ENCODE measurements at places on chromosomes 6 and 20.

DNA sequence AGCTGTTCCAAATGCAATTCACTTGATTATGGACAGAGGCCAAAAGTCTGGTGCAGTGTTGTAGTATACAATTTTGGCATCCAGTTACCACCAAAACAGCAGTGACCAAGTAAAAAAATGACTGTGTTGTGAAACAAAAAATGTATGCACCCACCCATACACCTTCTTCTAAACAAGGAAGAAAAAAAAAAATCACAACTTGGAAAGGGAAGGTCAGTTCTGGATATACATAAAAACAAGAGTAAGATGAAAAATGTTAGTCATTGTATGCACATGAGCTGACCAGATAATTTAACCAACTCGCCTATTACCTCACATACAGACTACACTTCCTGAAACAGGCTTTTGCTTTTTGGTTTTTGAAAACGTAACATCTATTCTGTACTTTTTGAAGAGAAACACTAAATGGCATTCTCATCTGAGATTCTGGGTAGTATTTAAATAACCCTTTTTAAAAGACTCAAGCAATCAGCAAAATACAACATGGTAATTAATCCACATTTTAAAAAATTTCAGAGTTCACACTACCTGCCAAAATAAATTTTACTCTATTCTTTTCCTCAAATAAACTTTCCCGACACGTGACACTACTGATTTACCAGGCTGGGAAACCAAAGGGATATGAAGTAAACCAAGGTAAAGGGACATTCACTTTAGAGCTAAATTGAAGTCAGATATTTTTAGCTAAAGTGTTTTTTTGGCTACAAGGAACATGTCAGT lies 141.6 kb upstream of the SHLD1 start:
- peak; percentile 88 for DNase-seq

- no peak for DNase-seq
Measured at GRCh38 chr6:3102875-3103274, 15.6 kb upstream of the BPHL start.

GRCh38 chr6:112443179-112444065 lies 96.3 kb downstream of the RFPL4B start:
- DNase-seq = no peak

DNA sequence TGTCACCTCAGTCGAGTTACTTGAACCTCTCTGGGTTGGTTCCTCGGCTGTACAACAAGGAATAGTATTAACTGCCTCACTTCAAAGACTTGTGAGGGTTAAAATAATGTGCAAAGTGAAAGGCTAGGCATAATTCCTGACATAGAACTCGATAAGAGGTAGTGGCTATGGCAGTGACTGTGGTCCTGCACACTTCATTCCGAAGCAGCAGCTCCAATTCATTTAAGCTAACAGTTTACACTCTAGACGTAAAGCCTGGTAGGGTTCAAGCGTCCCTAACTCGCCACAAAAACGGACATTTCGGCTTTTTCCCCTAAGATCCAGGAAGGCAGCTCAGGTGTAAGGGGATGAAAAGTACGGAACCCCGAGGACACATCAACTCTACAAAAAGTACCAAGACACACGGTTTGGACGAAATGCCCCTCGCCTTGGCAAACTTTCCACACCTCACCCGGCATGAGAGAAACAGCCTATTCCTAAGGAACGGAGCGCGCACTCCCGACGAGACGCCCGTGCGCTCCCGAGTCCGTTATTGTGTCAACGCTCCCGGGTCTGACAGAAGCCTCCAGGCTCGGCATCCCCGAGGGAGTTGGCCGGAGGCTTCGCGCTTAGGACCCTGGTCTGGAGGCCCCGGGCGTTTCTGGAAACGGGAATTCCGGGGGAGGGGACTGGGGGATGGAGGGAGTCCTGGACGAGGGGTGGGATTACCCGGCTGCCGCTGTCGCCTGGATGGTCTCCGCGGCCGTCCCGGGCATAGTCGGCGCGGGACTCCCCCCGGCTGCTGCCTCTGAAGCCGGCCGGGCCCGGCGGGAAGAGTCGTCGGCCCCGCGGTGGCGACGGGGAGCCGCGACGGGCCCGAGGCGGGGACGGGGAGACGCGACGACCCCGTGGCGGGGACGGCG lies 937 bp downstream of the ZNF318 start:
- peak; percentile 58 for DNase-seq

GRCh38 chr6:169726963-169727362 lies 2.7 kb upstream of the PHF10 start:
- no peak for DNase-seq

GRCh38 chr6:113782636-113783035 lies 74.5 kb upstream of the MARCKS start:
- DNase-seq = no peak

GRCh38 chr6:53581856-53582255 lies 37.0 kb upstream of the GCLC start:
- no peak for DNase-seq

DNA sequence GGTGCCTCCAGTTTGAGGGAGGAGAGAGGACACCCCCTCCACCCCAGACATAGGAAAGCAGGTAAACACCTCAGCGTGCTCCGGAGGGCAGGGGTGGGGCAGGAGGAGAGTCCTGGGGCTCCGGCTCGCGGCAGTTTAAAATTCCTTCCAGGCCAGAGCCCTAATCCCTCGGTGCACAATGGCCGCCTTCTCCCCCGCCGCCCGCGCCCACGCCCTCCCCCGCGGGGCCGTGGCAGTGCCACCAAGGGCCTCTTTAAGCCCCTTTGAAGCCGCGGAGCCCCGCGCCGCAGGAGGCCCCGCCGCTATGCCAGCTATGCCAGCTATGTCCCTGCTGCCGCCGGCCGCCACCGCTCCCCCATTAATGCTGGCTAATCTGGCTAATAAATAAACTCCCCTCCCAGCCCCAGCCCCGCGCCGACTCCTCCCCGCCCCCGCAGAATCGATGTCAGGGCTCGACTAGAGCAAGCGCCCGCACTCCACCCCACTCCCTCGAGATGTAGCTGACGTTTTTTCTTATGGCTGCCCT lies 125.1 kb downstream of the MRPL14 start:
- peak; percentile 78 for DNase-seq

DNA sequence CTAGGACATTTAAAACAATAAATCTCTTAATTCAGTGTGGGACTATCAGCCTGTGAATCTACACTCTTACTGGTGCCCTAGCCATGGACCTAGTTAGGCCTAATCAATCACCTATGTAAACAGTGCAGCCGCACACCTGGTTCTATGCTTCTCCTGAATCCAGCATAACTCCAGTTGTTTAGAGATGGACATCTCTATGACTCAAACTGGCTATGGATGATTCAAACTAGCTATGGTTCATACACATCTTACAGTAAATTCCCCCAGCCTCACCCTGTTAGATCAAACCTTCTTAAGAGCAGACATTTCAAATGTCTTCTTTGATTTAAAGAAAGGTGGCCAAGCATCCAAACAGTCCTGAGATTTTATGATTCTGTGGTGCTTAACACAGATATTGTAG lies 34.7 kb downstream of the SLC35B3 start:
- DNase-seq = no peak

GRCh38 chr20:46303176-46303956 lies 4.9 kb downstream of the CDH22 start:
- no peak for DNase-seq

DNA sequence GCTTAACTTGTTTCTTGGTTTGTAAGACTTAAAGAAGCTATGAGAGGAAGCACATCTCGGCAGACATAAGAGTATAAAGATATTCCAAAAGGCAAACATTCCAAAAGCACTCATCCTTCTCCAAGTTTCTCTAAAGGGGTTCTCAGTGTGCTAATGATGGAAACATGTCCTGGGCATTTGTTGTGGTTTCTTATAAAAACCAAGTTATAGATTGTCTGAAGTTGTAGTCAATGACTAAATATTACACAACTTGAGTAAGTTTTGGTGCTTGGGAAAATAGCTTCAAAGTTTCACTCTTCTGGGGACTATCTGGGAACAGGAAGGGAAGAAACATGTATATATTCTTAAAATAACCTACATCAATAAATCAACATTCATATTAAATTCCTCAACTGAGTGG lies 128.3 kb upstream of the TBX18 start:
- no peak for DNase-seq

GRCh38 chr20:44075950-44076232 lies 111.1 kb downstream of the JPH2 start:
- no peak for DNase-seq

DNA sequence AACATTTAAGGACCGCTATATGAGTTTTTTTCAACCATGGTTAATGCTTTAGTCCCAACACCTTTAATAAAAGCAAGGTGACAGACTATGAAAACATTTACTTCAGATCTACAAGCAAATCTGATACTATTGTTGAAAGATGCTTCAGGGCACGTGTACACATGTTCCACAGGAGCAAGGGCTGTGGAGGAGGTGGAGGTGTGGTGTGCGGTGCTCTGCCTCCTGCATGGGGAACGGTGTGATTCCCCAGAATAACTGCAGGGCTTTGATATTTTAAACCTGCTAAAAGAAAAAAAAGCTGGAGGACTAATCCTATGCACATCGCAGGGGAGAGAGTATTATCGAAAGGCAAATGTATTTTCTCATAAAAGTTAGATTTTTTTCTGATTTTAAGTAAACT lies 188.1 kb upstream of the CEP162 start:
- DNase-seq = no peak

GRCh38 chr6:136613477-136613876 lies 63.3 kb upstream of the MAP7 start:
- DNase-seq = no peak

DNA sequence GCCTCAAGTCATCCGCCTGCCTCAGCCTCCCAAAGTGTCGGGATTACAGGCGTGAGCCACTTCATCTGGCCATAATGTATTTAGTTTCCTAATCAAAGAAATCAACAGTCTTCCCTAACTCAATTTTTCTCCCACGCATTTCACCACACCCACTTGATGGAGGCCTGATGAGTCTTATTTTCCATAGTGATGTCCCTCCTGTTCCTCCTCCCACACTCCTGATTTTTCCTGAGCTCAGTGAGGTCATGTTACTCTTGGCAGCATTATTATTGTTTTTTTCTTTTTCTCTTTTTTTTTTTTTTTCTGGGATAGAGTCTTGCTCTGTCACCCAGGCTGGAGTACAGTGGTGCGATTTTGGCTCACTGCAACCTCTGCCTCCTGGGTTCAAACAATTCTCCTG lies 8.9 kb downstream of the ABRACL start:
- DNase-seq = no peak

DNA sequence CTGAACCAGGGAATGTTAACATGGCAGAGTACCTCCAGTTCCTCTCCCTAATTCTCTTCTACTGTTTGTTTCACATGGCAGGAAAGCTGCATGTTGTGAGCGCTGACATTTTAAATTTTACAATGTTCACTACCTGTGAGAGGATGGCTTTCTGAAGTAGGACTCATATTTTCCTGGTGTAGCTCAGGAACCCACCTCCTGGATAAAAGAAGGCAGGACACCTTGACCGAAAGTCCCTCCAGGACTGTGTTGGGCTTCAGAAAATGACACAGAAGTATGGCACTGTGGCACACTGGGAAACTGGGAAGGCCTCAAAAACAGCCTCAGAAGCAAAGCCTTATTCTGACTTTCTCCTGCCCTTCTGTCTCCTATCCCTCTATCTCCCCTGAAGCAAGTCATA lies 33.3 kb downstream of the PTPRK start:
- no peak for DNase-seq

DNA sequence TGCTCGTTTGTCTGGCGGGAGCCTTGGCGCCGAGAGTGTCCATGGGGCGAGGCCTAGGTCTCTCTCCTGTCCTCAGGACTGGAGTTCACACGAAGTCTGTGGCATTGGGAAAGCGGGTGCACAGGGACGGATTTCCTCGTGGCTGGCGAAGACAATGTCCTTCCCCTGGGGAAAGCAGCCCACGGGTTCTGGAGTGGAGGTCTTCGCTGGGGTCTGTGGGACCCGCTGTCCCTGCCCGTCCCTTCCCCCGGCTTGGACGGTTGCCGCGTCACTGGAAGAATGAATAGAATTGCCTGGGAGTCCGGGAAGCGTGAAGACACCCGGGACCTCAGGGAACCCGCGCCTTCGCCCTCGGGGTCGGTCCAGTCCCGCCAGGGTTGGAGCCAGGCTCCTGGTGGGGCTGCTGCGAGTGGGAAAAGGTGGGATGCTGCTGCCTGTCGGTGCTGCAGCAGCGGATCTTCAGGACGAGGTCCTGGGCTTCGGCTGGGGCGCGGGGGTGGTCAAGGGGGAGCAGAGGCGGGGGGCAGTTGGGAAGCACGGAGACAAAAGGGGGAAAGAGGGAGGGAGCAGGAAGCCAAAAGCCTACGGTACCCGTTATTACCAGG lies 441.8 kb upstream of the DEFB115 start:
- no peak for DNase-seq

- peak; percentile 43 for DNase-seq
Measured at GRCh38 chr6:124962639-124963415, 590 bp downstream of the RNF217 start.

GRCh38 chr20:25005220-25005619 lies 12.7 kb upstream of the APMAP start:
- DNase-seq = no peak

- DNase-seq = no peak
Measured at GRCh38 chr20:63980317-63980805, 571 bp upstream of the PRPF6 start.

GRCh38 chr20:46122071-46122470 lies 4.0 kb downstream of the CD40 start:
- DNase-seq = no peak

GRCh38 chr6:169803816-169804340 lies 52.5 kb downstream of the ERMARD start:
- DNase-seq = no peak

DNA sequence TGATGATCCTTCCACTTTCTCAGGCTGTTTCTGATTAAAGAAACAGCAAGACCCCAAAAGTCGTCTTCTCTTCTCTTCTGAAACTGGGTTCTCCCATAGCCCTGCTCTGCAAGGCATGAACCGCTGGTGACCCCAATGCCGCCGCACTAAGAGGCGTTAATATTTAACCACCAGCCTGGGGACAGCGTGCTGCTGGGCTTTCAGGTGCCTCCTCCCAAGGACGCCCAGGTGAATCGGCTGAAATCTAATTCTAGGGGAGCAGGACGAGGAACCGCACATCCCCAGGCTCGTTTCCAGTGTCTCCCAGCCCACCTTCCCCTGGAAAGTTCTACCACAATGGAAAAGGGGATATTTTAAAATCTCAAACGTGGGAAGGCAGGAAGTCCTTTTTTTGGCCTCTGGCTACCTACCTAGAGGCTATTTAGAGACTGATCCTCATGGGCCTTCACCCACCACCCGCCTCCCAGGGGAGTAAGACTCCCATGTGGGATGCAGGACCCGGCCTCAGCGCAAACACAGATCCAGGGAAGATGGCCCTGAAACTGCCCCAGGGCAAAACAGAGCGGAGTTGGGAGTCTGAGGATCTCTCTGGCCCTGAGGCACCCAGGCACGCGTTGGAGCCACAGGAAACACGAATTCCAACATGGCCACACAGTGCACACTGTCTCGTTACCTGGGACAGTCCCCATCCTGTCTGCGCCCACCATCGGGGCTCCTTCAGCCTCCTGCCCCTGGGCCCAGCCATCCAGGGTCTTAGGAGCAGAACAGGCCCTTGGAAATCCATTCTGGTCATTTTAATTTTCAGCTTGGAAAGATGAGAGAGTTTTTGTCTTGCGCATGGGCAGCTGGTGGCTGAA lies 56.2 kb downstream of the BMP7 start:
- no peak for DNase-seq
